ENCODE measurements at places on chromosomes 4 and X.

DNA sequence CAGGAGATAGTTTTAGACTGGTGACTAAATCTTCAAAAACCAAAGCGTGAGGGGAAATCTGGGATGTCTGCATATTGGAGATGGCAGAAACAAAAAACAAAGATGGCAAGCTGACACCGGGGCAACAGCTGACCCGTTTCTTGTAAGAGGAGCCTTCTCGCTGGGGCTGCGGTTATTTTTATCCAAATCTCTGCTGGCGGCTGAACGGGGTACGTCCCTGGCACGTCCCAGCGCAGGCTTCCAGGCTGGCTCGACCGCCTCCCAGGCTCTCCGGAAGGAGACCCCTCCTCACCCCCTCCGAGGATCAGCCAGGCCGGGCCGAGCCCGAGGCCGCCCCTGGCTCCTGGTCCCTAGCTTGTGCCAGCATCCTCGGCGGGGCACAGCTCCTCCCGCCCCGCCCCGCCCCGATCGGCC lies 403 bp downstream of the SGCB start:
- peak; percentile 46 for DNase-seq

- DNase-seq: no peak
These were observed 206.4 kb upstream of the PACRGL start for GRCh38 chr4:20493761-20494353.

- no peak for DNase-seq
These were observed 23.3 kb upstream of the COQ2 start for GRCh38 chr4:83307920-83308319.

DNA sequence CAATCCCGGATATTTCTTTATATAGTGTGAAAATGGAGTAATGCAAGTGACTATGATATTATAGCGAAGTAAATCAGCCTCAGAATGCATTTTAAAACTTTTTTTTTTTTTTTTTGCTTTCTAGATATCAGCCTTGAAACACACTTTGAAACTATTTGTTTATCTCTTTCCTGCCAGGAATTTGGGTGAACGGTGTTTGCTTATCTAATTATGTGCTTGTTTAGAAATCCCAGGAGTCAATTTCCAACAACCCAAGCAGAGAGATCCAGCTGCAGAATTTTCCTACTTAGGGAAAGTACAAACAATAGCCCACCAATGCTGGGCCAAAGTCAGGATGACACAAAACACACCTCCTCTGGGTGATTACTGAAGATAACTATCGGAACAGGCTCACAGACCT lies 958.8 kb downstream of the PCDH18 start:
- no peak for DNase-seq

GRCh38 chr4:107423677-107424405 lies 296.2 kb downstream of the PAPSS1 start:
- no peak for DNase-seq

DNA sequence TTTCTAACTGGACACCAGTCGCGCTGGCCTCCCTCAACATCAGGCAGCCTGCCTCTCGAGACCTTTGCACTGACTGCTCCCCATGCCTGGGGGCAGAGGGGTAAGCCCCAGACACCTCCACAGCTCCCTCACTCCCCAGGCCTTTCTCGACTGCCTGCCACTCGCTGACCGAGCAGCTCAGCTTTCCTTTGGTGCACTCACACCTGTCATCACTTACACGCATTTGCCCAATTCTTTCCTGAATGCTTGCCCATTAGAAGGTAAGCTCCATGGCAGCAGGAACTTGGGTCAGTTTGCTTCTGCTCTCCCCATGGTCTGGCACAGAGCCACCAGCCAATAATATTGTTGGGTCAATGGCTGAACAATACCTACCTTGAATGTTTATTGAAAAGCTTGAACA lies 32.2 kb upstream of the PROM1 start:
- no peak for DNase-seq

- no peak for DNase-seq
These were observed 58.8 kb upstream of the MXD4 start for GRCh38 chr4:2320746-2321145.

- no peak for DNase-seq
These were observed 31.0 kb upstream of the TLR3 start for GRCh38 chr4:186037692-186038658.

GRCh38 chrX:46298821-46299220 lies 246.4 kb downstream of the ZNF674 start:
- DNase-seq: no peak

DNA sequence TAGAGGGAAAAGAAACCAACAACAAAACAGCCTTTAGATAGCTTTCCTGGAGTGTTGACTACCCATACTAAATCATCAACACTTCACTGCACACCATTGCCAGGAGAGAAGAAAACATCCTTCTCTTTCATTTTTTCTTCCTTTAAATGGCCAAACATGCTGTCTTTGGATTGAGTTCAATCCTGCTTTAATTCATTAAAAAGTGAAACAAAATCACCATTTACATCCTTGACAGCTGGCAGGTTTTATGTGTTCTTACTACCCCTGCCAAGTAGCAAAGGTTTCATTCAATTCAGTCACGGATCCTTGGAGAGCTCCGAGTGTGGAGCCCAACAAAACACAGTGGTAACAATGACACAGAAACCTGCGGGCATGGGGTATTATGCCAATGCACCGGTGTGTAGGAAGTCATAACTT lies 568.3 kb downstream of the ANKRD50 start:
- no peak for DNase-seq

DNA sequence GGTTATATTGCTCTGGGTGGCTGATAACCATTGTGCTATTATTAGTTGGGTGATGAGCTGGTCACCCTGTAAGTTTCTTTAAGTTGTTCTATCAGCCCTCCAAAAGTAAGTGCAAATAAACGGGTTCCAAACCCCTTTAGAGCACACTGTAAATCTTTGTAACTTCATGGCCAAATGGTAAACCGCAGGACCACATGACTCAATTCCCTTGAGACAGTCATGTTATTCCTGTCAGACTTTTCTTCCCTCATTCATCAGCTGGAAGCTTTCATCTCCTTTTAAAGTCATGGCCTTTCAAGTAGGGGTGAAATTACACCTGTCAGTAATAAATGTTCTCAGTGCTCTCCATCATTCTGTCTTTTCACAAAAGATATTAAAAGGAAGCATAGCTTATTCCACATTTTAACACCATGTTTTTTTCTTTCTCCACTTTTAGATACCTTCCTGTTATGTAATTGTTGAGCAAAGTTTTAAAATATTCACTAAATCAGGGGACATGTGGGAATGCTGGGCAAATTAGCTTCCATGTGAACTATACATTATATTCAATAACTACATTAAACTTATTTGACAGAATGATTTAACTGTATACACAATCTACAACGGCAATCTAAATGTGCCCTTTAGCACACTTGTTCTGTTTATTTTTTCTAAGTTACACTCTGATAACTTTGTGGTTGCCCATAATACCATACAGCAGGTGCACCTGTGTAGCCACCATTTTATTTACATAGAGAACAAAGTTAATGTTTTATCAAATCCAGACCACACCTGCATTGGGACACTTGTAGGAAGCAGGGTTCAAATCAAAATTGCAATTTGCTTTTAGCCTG lies 275.5 kb downstream of the CFAP299 start:
- no peak for DNase-seq

DNA sequence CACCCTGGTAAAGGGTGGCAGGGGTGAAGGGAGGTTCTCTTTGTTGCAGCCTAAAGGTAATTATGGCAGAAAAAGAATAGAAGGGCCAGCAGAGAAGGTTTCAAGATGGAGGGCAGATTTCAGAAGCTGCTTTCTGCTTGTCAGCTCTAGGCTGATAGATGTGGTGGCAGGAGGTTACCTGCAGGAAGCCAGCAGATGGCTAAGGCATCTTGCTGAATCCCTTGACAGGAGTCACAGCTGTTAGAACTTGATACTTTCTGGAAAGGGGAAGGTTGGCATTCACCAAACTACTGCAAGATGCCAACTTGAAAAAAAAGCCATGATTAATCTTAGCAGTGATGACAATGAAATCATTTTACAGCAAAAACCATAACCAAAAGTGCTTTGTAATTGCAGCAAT lies 69.5 kb upstream of the CBLL2 start:
- no peak for DNase-seq

Data from posterior cingulate gyrus (tissue), 11 donors.